ENCODE measurements at places on chromosomes 7 and 10.

DNA sequence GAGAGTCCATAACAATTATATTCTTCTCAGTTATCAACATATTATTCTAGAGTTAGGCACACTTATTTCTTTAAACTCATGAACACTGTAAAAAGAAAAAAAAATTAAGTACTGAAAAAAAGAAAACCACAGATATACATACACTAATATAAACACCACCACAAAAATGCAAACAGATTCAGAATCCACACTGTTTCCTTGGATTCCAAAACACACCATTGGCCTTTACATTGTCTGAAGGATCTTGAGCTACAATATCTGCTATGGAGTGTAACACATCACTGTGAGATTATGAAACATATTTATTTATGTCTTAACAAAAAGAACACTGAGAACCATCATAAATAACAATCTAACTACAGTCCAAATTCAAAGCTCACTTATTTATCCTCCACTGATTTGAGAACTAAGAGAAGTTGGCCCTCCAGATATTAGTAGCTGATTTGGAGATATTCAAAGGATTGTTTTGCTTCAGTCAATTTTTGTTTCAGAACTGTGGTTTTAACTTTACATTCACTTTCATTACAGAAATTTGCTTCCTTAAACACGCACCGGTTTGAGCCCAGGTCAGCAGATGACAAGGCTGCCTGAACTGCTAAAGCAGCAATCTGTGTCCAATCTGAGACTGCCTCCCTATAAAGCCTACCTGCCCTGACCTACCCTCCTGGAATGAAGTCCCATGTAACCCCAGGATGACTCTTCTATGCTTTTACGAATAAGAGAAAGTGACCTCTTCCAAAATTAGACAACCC is 47.0 kb upstream of the CDK1 start:
- DNase-seq = no peak

DNA sequence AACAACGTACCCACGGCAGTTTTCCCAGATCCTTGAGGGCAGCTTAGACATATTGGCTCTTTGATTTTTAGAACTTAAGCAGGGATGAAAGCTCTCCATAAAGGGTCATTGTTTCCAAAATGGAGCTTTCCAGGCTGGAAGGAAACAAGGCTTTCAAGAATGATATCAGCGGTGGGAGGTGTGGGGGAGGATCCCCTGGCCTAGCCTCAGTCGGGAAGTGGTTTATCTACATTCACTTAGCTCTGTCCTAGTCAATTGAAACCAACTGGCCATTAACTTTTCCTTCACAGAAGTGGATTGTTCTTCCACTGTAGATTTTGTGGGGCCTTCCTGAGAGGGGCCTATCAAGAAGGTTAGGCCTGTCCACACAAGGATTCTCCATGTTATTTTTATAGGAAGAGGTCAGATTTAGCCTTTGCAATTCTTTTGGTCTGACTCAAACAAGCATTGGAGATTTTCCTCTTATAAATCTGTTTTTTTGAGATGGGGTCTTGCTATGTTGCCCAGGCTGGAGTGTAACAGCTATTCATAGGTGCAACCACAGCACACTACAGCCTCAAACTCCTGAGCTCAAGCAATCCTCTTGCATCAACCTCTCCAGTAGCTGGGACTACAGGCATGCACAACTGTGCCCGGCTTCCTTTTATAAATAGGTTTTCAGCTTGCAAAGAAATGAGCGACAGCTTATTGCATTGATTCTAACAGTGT is 343.5 kb downstream of the LRMDA start:
- no peak for DNase-seq

DNA sequence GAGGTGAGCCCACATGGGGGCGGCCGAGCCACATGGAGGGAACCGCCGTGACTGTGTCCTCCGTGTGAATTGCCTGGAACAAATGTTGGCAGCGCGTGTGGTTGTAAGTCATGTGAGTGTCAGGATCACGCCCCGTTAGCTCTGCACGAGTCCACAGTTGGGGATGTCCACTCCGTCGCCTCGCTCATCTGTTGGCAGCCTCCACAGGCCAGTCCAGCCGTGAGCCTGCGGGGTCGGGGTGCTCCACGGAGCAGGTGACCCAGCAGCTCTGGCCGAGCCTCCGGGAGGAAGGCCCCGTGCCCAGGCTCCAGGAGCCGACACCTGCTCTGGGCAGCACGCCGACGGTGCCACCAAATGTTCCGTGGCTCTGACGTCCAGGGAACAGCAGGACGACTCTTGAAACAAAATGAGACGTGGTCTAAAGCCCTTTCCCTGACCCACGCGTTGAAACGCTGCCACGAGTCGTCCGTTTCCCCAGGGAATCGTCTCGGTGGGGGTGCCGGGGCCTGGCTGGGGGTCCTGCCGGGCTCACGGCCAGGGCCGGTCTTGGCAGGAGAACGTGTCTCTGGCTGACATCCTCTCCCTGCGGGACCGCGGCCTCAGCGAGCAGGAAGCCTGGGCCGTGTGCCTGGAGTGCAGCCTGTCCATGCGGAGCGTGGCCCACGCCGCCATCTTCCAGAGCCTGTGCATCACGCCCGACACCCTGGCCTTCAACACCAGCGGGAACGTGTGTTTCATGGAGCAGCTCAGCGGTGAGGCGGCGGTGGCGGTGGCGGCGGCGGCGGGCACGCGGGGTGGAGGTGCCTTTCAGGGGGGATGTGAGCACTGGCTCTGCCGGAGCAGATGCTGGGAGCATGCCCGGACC is 7.0 kb downstream of the KNDC1 start:
- no peak for DNase-seq

GRCh38 chr7:134262322-134262721 is 54.4 kb downstream of the SLC35B4 start:
- no peak for DNase-seq

- DNase-seq = no peak
Measured at GRCh38 chr7:55623617-55624016, 51.3 kb upstream of the VOPP1 start.

GRCh38 chr7:74306004-74306729 is 17.0 kb downstream of the CLIP2 start:
- DNase-seq = no peak

GRCh38 chr7:93132216-93132615 is 14.4 kb upstream of the SAMD9 start:
- no peak for DNase-seq

DNA sequence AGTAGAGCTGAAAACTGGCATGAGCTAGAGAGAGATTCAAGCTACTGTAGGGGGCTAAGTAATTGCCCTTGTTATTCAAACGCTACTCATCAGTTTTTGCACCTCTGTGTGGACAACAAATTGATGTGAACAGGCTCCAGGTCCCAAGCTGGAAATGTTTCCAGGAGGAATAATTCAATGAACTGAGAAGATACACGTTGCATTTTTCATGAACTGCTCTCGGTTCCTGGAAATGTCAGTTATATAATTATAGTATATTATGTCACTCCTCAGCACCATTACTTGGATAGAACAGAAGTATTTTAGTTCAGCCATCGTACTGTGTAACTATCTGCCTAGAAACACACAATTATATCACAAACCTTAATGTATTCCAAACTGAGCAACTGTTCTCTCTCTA is 65.9 kb upstream of the A1CF start:
- DNase-seq = no peak

- DNase-seq = no peak
Measured at GRCh38 chr7:134907000-134907399, 79.3 kb upstream of the AGBL3 start.

GRCh38 chr7:26101361-26102151 is 50.4 kb upstream of the NFE2L3 start:
- DNase-seq = no peak
